Activated T-cell treated with anti-CD3 and anti-CD28 coated beads, Interleukin-2, amount 50 U/mL, for 1 hour (primary cell): ENCODE measurements at places on chromosomes 2 and 18.

GRCh38 chr2:100546469-100546868, 16.3 kb upstream of the PDCL3 start:
- DNase-seq = no peak

- no peak for DNase-seq
Observed at GRCh38 chr18:62987055-62987830, 271.9 kb downstream of the PHLPP1 start.

GRCh38 chr2:190762566-190762965, 113.7 kb downstream of the NAB1 start:
- no peak for DNase-seq

DNA sequence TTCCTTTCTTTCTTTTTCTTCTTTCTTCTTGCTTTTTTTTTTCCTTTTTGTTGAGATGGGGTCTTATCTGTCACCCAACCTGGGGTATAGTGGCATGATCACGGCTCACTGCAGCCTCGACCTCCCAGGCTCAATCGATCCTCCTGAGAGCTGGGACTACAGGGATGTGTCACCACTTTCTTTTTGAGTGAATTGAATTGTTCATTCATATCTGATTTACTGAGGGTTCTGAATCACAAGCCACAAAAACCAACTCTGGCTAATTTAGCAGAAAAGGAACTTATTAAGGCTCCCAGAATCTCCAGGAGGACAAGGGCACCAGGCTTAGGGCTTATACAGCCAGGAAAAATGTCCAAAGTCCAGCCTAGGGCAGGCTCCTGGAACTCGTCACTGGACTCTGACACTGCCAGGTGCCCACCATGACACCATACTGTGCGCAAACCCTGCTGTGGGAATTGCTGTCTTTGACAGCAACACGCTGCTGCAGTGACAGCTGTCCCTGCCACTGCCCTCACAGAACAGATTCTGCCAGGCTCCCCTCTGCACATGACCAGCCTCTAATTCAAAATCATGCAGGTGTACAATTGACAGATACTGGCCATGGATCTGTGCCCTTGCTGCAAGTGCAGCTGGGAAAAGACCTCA, 42.9 kb upstream of the EML6 start:
- DNase-seq = no peak

GRCh38 chr2:128734521-128735295, 416.0 kb upstream of the HS6ST1 start:
- DNase-seq = no peak

DNA sequence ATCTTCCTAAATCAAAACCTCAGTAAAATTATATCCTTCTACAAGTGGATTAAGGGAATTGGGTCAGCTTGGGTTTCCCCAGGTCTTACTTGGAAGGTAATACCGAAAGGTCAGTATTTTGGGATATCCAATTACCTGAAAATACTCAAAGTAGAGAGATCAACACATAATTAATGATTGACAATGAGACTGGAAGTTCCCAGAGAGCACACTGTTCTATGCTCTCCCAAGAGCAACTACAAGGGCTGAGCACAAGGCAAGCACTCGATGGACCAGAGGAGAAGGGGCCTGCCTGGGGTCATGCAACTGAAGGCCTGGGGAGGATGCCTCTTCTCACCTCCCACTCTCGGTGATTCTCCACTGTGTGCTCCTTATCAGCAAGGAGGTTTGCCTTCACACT, 159.2 kb upstream of the ACAA2 start:
- DNase-seq = no peak

GRCh38 chr2:98293030-98293429, 53.2 kb upstream of the CNGA3 start:
- DNase-seq = no peak

- DNase-seq = no peak
Observed at GRCh38 chr2:189548666-189549448, 31.7 kb downstream of the SLC40A1 start.

DNA sequence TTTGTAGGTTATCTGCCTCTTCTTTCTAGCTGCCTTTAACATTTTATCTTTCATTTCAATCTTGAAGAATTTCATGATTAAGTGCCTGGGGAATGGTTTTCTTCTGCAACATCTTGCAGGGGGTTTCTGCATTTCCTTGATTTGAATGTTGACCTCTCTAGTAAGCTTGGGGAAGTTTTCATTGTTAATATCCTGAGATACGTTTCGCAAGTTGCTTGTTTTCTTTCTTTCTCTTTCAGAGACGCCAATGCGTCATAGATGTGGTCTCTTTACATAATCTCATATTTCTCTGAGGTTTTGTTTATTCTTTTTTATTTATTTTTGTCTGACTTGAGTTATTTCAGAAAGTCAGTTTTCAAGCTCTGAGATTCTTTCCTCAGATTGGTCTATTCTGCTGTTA, 225.7 kb downstream of the XIRP2 start:
- no peak for DNase-seq

- no peak for DNase-seq
Observed at GRCh38 chr18:78981394-78981831, 1.8 kb downstream of the SALL3 start.

DNA sequence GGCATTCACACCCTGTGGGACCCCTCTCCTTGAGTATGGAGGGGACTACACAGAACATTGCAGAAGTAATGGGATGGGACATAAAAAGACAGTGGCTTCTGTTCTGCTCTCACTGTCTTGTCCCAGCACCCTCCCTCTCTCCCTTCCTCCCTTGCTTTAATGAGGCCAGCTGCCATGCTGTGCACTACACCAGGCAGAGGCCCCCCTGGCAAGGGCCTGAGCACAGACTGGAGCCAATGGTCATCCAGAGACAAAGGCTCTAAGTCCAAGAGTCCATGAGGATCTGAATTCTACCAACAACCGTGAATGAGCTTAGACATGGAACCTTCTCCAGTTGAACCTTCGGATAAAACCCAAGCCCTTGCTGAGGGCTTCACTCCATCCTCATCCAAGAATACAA, 263.0 kb downstream of the NDUFA10 start:
- DNase-seq = no peak

DNA sequence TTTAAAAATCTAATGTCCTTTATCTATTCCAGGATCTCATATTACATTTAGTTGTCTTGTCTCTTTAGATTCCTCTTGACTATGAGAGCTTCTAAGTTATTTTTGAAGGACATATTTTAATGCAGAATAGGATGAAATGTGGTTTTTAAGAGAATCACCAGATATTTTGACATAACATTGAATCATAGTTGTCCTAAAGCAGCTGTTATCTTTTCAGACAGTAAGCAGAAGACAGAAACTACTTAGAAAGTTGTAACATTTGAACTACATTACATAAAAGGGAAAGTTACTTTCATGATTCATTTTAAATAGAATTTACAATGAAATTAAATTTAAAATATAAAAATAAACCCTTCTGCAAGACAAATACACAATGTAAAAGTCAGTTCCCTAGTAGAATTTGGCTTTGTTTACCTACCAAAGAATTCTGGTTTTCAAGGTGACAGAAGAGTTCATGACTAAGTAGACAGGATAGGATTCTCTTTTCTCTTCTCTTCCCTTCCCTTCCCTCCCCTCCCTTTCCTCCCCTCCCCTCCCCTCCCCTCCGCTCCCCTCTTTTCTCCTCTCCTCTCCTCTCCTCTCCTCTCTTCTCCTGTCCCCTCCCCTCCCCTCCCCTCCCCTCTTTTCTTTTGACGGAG, 186.0 kb downstream of the DIS3L2 start:
- DNase-seq = no peak

DNA sequence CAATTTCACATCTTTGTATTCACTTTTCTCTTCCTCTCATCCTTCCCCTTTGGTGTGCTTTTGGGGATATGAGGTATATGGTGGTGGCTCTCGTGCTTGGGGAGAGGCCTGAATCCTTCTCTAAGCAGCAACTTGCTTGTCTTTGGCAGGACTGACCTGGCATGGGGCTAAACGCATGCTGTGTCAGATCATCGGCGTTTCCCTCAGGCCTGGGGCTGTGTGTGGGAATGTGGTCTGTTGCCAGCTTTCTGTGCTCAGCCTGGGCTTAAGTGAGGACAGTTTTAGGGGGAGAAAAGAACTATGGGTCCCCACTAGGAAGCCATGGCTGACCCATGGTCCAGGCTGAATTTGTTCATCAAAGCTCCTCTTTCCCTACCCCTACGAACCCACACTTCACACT, 60.7 kb downstream of the TET3 start:
- DNase-seq = no peak

DNA sequence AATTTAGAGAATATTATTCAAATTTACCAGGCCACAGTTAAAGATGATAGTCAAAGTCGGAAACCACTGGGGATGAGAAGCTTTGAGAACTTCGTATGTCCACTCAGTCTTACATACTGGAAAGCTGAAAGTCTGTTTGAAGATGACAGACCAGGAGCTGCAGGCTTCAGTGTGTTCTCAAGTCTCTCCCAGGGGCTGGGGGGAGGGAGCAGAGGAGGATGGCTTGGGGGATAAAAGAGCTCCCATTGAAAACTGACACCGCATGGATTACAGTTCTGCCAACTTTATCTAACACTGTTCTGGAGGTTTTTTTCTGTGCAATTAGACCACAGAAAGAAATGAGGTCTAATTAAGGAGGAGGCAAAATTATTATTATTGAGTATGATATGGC, 170.5 kb upstream of the ALKAL2 start:
- DNase-seq = no peak

- DNase-seq = no peak
Observed at GRCh38 chr2:174925046-174925784, 80.0 kb downstream of the CHN1 start.

DNA sequence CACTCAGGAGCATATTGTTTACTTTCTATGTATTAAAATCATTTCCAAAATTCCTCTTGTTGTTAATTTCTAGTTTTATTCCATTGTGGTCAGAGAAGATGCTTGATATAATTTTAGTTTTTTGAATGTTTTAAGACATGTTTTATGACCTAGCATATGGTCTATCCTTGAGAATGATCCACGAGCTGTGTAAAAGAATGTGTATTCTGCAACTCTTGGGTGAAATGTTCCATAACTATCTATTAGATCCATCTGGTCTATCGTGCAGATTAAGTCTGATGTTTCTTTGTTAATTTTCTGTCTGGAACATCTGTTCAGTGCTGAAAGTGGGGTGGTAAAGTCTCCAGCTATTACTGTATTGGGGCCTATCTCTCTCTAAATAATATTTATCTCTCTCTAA, 83.3 kb upstream of the EPAS1 start:
- DNase-seq = no peak

GRCh38 chr2:46951290-46952064, 35.9 kb upstream of the MCFD2 start:
- no peak for DNase-seq

DNA sequence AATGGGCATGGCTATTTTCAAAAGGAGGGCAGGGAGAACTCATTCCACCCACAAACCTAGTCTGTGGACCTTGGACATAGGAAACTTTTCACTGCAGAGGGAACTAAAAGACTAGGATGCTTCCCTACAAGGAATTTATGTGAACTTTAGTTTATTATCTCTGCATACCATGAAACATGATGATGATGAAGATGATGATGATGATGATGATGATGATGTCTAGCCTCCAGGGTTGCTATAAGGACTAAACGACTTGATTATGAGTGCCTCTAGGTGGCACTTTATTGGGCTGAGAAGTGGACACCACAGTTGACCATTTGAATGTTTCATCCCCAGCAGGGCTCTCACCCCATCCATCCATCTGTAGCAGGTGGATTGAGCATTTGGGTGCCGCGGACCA, 260.0 kb upstream of the TCF4 start:
- DNase-seq = no peak

DNA sequence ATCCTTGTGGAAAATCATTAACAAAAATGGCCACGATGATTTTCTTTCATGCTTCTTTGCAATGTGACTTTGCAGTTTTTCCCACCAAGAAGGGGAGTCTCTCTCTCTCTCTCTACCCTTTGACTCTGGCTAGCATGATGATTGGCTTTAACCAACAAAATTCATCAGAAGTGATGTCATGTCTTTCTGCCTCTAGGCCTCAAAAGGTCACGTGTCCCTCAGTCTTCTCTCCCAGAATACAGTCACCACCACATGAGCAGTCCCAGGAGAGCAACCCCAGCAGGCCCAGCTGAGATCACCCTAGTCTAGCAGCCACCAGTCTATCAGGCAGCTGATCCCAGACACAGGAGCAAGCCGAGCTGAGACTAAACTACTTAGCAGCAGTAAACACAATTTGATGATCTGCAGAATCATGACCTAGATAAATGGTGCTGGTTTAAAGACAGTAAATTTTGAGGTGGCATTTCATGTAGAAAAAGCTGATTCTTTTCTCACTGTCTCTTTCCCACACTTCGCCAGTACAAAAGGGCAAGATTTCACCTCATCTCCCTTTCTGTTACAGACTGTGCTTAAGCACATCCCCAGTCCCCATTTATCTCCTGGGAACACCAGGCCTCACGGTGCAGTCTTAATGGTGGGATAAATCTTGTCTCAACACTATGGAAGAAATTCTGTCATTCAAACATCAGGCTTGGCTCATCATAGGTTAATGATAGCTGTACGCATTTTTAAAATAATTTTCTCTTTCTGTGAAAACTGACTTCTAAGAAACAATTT, 132.7 kb downstream of the SCG2 start:
- no peak for DNase-seq

GRCh38 chr2:60364491-60364890, 189.0 kb downstream of the BCL11A start:
- DNase-seq = no peak

- DNase-seq = no peak
Observed at GRCh38 chr2:159971365-159972152, 90.9 kb downstream of the PLA2R1 start.

GRCh38 chr2:225779829-225780228, 380.3 kb downstream of the NYAP2 start:
- no peak for DNase-seq

DNA sequence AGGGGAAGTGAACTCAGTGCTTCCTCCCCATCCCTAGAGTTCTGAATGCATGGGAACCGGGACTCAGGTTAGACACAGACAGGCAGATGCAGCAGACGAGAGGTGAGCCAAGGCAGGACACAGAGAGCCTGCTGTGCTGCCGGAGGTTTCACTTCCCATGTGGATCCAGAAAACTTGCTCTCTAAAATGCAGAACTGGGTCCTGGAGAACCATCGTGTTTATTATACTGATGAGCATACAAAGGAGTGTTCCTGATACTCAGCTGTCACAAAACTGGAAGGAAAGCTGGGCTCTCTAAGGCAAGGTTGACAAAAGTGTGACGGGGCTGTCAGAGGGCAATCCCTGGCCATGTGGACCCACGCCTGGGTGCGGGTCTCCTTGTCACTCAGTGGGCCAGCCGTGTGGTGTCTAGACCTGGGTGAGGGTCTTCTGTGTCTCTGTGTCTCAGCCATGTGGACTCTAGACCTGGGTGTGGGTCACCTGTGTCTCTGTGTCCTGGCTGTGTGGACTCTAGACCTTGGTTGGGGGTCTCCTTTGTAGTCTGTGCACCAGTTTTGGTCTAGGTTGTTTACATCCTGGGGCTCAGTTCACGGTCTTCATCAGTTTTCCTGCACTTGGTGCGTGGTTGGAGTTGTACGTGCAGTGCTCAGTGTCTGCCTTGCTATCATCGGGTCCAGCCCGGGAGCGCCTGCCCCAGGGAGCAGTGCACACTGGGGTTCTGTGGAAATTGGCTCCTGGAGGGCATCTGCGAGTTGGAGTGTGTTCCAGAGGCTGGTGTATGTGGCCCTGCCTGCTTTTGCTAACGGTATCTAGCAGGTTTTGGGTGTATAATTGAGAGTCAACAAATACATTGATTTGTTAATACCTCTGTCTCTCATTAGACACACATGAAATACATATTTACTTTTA, 141.1 kb downstream of the ATP9B start:
- no peak for DNase-seq
